ENCODE measurements at places on chromosomes 13 and 19.
A peak's percentile ranks its signal among the peaks of the same experiment; 100 is the strongest.

DNA sequence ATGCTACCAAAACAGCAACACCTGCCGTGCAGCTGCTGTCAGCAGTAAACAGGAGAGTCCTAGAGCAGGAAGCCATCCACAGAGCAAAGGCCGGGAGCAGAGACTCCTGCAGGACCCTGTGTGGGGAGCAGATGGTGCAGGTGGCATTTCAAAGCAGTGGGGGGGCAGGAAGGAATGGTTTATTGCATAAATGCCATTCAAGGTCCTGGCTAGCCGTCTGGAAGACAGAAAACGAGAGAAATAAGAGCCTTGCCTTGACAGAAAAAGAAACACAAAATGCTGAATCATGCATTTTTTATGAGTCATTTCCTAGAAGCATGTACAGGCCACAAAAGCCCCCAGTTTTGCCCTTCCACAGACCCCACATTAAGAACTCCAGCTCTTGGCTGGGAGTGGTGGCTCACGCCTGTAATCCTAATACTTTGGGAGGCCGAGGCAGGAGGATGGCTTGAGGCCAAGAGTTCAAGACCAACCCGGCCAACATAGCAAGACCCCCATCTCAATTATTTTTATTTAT, 5.4 kb downstream of the RSPH6A start:
- no peak for DNase-seq

DNA sequence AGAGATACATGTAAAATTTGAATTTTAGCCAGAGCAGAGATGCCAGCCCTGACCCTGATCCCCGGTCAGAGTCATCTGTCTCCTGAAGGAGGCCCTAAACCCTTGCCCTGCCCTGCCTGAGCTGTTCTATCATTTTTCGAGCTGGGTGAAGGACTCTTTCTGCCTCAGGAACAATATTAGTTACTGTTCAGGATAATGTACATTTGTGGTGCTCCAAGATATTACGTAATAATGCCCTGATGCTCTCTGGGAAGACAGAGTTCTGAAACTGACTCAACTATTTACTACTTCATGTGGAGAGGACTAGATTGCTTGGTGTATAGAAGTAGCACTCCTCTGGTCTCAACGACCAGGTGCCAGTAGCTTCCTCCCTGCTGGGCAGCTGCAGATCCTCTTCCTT, 37.9 kb upstream of the UBL3 start:
- DNase-seq = no peak

DNA sequence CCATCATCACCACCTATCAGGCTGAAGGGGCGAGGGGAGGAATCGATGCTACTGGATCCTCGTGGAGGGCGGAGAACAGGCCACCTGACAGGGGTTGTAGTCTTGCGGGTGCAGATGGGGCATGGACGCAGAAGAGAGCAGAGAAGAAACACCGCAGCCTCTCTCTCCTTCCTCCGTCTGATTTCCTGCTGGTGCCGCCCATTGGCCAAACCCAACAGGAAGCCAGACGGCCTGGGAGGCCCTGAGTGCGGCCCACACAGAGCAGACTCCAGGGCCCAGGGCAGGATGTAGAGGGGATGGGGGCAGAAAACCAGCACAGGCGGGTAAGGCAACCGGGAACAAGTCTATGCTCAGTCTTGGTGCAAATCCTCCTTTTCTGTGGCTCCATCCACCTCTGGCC, 15.4 kb downstream of the CEBPA start:
- no peak for DNase-seq

GRCh38 chr13:75299246-75299645, 182.7 kb downstream of the TBC1D4 start:
- DNase-seq = no peak

DNA sequence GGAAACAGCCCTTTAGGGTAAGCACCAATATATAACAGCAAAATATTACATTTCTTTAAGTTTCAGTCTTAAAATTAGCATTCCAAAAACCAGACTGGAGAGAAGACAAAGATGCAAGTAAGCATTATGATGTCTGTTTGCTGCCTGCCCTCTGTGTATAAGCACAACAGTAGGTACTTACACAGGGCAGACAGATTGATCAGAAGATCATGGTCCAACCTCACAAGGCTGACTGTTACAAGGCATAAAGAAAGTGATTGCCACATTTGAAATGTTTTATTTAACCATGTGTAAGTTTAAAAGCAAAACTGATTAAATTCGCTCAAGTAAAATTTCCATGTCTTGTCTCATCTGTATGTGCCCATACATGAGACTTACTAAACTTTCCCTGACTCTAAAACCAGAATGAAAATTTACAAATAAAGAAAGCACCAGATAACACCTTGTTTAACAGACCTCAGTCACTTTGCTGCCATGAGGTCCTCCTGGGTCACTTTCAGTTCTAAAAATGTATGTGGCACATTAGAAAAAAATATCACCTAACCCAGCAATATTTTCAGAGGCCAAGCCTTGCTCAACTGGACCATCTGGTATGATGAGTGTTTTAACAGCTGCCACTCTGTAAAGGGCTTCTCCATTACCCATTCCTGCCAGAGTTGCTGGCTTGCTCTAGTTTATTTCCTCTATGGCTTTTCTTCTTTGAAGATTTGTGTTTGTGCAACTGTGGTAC, 297.0 kb downstream of the RBM26 start:
- DNase-seq = no peak

DNA sequence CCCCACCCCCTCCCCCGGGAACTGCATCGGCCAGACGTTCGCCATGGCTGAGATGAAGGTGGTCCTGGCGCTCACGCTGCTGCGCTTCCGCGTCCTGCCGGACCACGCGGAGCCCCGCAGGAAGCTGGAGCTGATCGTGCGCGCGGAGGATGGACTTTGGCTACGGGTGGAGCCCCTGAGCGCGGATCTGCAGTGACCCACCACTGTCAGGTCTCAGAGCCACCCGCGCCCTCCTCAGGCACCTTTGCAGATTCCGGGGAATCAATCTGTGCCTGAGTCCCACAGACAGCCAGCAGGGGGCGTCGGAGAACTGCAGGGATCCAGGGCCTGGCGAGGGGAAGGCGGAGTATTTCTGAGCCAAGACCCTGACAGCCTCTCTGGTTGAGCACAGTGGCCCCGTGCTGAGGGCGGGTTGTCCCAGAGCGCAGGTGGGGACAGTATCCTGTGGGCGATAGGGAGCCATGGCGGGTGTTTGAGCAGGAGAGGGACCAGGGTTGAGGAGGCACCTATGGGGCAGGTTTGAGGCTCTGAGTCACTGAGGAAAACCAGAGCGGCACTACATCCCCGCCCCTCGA, 30.4 kb upstream of the CYP4F8 start:
- DNase-seq = peak; percentile 1

GRCh38 chr13:31035185-31035965, 102.9 kb downstream of the TEX26 start:
- DNase-seq = no peak
